ENCODE measurements at places on chromosomes 6 and 20. TPM values are rescaled to one million over a fixed set of nuclear protein-coding genes. Genes with fewer than 3 reads are reported as not detected.

- DNase-seq: no peak
Measured at GRCh38 chr20:1891263-1892118, 3.7 kb upstream of the SIRPA start.

DNA sequence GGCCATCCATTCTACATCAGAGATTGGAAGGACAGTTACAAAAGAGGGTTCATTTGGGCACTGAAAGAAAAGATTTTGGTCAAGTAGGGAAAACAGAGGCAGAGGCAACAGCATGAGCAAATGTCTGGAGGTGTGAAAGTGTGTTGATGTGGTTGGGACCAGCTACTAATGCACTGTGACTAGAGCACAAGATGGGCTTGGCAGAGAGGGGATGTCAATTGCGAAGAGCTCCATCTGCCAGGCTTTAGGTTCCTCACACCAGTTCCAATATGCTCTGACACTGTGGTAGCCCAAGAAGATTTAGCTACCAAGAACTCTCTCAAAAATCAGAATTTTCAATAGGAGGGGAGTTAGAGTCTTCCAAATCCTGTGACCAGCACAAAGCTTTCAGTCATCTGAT lies 42.1 kb downstream of the TRAF3IP2 start:
- DNase-seq: no peak

- DNase-seq: no peak
Measured at GRCh38 chr6:42530751-42531150, 33.1 kb upstream of the UBR2 start.

GRCh38 chr6:147752689-147753403 lies 244.4 kb downstream of the SAMD5 start:
- DNase-seq: no peak

DNA sequence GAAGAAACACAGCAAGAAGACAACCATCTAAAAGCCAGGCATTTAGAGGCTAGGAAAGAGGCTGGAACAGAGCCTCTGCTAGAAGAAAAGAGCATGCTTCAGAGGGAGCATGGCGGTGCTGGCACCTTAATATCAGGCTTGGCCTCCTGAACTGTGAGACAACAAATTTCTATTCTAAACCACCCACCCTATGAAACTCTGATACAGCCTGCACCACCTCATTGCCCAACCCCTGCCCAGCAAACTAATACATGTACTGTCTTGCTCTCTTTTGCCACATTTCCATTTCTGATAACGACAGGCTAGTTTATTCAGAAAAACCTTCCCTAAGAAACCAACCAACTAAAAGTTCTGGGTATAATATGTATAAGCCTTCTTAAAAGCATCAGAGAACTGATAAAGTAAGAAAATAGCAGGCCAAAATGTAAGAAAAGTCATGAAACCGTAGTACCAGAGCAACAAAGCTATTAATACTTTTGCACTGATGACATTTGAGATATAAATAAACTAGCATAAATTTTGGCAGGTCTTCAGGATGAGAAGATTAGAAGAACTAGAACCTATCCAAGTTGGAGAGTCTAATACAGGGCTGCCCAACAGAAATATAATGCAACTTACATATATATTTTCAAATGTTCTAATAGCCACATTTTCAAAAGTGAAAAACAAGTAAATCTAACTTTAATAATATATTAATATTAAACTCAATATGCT lies 184.7 kb upstream of the HSF2 start:
- DNase-seq: no peak

- DNase-seq: no peak
Measured at GRCh38 chr6:144178323-144178722, 28.0 kb downstream of the STX11 start.

The SERAC1 gene
- polyA plus RNA-seq: 14.1 TPM

The PI16 gene
- polyA plus RNA-seq: 1.1 TPM

The HAO1 gene
- polyA plus RNA-seq: not detected

The RSPH9 gene
- 1.7 TPM for polyA plus RNA-seq

The PPP1R3G gene
- polyA plus RNA-seq: 1.6 TPM

The TRIM10 gene
- 0.39 TPM for polyA plus RNA-seq

Measured in renal cortex interstitium (tissue), 15 donors.